ENCODE measurements at places on chromosomes 1 and 21. TPM values are rescaled to one million over a fixed set of nuclear protein-coding genes. Genes with fewer than 3 reads are reported as not detected.

FOXO6 gene
- 0.37 TPM for total RNA-seq

PSMD4 gene
- 142 TPM for total RNA-seq

CCDC17 gene
- 6.5 TPM for total RNA-seq

SLC30A10 gene
- total RNA-seq = not detected

PCBP3 gene
- 18.4 TPM for total RNA-seq

CAMK1G gene
- total RNA-seq = 12.2 TPM

FPGT gene
- total RNA-seq = 12.9 TPM

HSD3B2 gene
- not detected for total RNA-seq

WNT4 gene
- 0.14 TPM for total RNA-seq

CDA gene
- total RNA-seq = 18.6 TPM

SV2A gene
- total RNA-seq = 2.6 TPM

IFI16 gene
- total RNA-seq = 183 TPM

TENT5C gene
- 39.5 TPM for total RNA-seq

RNU11 gene
- not detected for total RNA-seq
